ENCODE measurements at places on chromosomes 11 and 22. TPM values are rescaled to one million over a fixed set of nuclear protein-coding genes. Genes with fewer than 3 reads are reported as not detected.

The DCDC1 gene
- total RNA-seq = not detected

The ACR gene
- total RNA-seq = not detected

The EFCAB6 gene
- 0.47 TPM for total RNA-seq

The MS4A8 gene
- not detected for total RNA-seq

All from Karpas-422 (cell line).